ENCODE measurements at places on chromosomes 2 and 18.

- DNase-seq, result no peak
These were observed 533 bp downstream of the DHX57 start for GRCh38 chr2:38875227-38875575.

DNA sequence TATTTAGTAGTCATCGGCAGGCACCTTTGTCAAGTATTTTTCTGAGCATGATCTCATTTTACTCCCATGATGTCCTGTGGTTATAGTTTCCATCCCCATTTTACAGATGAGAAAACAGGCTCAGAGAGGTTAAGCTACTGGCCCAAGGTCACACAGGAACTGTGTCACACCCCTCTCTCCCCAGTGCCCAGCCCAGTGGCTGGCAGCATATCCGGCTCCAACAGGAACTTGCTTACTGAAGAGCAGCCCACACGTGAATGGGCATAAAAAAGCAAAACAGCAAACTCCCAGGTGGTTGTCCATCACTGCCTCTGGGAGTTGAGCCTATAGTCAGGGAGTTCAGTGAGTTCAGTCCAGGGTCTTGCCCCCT lies 8.3 kb upstream of the KLF11 start:
- no peak for DNase-seq

DNA sequence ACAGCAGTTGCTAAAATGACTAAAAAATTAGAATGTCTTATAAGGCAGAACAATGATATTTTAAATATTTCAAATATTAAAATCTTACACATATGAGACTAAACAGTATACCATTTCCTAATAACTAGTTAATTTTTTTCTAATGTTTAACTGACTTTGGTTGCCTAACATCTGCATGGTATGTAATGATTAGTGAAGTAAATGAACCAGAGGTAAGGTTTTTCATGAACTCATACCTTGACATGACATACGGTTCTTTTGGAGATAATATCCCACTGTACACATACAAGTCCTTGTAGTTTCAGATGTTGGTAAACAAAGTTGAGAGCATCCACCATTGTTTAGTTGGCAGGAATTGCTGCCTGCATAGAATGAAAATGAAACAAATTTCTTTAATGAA lies 1360.2 kb downstream of the LRP1B start:
- no peak for DNase-seq

DNA sequence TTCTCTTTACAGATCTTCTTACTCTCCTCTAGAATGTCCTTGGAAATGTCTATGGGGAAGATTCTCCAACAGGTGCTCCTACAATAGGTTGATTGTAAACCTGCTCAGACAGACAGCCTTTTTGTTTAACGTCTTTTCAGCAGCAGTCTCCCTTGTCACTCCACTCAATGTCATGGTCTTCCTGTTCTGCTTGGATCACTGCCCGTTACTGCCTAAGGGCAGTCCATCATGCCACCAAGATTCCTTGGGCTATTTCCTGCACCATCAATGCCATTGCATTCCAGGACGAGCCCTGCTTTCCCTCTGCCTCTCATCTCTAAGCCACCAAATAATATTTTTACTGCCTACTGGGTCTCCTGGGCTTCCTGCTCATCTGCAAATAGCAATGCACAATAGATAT lies 97.4 kb upstream of the GALNT5 start:
- DNase-seq, result no peak

- no peak for DNase-seq
These were observed 2.7 kb downstream of the ZAP70 start for GRCh38 chr2:97715951-97716694.

DNA sequence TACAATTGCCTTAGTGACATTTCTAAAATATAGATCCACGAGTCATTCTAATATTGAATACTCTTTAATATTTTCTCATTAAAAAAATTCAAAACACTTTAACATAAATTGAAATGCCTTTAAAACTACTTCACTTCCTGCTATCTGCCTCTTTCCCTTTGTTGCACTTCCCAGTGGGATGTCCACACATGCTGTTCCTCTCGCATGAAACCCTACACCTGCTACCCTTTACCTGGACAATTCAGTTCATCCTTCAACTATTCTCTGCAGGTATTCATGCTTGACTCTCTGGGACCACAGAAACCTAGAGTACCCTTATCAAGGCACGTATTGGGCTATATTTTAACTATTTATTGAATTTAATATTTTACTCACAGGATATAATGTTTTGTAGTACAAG lies 373.3 kb upstream of the GALNT5 start:
- no peak for DNase-seq

DNA sequence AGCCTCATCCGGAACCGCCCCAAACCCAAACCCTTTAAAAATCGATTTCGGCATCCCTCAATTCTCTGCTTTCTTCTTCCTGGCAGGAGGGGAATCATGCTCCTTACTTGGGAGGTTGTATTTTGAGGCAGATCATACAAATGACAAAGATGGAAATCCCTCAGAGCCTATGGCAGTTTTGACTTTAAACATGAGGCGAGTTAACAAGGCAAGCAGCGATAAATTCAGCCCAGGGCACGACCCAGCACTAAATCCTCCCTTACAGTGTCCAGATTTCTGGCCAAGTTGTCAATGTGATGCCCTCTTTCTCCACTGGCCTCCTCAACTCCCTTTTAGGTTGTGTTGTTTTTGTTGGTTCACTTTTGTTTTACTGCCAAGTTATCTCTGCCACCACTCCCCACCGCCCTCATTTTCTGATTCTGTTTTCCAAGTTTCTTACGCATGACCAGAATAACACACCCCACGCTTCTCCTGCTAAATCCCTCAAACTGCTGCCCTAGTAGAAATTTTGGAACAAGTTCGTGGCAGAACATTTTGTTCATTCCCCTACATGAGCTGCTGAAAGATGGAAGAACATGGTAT lies 68.3 kb downstream of the CTAGE1 start:
- DNase-seq, result no peak

DNA sequence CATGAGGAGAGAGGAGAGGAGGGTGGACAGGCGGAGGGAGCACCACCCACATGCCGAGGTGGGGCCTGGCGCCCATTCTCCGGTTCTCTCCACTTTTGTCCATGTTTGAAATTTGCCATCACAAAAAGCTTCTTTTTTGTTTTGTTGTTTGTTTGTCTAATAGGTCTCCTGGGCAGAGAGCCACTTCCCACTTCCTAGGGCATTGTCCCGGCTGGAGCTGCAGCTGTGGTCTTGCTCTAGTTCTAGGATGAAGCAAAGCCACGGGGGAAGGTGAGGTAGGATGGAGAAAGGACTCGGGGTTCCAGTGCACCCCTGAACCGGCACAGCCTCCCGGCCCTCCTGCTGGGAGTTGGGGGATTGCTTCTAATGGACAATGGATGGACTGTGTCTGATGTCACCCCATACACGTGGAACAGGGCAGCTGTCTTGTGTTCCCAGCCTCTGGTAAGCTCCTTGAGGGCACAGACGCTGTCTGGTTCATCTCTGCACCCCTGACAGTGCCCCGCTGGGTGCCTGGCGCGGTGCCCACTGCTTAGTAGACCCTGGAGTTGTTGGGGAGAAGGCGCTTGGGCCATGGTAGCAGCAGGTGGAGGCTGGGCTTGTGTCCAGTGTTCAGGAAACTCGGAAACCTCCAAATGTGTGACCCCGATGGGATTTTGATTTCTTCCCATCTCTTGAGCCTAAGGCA lies 278.4 kb downstream of the NDUFA10 start:
- DNase-seq, result no peak

DNA sequence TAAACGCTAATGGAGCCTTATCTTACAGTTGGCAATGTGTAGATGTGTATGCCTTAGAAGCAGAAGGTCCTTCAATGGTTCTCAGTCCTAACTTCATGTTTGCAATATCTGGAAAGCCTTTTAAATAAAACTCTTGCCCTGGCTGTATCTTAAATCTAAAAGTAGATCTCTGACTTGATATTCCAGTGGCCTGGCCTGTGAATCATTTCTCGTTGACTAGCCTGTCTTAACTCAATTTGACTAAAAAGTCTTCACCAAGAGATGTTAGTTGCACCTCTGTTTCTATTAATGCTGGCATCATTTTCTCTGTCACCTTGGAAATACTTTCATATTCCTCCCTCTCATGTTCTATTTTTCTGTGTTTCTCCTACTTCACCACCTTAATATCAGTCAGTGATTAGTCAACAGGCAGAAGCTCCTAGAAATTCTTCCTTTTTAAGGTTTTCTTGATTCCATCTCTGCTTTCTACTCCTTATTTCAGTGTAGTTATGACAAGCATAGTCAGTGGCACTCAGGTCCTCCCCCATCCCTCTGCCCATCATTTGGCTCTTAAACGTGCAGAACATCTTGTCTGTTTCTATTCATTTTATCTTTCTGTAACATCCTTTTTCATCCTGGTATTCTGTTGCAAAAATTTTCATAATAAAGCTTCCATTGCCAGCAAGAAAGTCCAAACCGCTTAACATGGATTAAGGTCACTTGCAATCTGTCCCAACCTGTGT lies 4.3 kb downstream of the ITGAV start:
- DNase-seq, result no peak

DNA sequence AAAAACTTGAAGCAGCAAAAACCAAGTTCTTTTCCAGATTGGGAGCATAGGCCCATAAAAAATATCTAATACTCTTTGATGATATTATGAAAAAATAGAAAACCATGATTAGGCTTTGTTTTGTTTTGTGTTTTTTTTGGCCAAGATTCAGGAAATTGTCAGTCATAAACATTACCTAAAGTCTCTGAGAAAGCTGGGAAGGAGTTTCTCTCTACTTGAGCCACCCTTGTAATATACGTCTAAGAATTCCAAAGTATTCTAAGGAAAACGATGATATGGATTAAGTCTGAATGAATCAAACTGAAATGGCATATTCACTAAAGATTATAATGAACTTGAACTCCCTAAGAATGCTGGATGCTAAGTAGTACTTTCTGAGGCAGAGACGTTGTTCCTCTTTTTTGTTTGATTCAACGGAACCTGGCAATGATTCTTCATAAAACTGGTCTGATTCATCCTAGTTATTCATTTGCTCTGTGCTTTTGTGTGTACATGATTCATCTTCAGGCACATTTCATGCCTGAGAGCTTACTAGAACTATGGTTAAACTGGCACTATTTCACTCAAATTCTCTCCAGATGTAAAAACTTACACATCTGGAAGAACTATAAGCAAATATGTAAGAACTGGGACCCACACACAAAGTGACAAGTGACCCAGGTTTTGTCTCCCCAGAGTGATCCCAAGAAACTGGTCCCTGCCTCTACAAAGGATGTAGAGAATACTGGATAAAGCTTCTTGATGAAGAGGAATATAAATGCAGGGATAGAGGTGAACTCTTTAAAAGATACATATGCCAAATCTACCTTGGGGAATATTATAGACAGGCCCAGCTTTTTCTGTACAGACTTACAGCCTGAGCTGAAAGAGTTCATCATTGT lies 159.7 kb downstream of the DOCK10 start:
- DNase-seq, result no peak

DNA sequence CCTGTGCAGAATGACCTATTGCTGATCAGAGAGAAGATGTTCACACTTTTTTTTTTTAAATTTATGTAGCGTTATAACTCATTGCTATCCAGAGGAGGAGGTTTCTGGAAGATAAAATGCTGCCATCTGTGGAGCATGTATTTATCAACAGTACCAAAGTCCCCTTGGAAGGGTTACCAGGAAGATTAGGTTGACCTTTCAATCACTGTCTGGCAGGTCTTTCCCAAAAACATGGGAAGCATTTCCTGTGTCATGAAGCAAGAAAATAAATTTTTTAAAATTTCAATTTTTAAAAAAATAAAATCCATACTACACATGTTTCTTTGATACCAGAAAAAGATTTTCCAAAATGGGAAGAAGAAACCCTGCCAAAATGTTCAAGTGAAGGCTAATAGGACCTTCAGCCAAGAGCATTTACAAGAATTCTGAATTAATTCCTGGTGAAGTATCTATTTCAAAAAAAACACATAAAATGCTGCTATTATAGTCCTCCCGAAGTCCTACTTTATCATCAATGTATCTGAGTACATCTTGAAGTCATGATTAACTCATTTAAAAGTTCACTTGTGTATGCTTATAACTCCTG lies 143.9 kb upstream of the RND3 start:
- DNase-seq, result no peak

- no peak for DNase-seq
These were observed 68.8 kb downstream of the LDLRAD4 start for GRCh38 chr18:13287372-13287771.

GRCh38 chr2:46984642-46985476 lies 69.3 kb upstream of the MCFD2 start:
- no peak for DNase-seq

DNA sequence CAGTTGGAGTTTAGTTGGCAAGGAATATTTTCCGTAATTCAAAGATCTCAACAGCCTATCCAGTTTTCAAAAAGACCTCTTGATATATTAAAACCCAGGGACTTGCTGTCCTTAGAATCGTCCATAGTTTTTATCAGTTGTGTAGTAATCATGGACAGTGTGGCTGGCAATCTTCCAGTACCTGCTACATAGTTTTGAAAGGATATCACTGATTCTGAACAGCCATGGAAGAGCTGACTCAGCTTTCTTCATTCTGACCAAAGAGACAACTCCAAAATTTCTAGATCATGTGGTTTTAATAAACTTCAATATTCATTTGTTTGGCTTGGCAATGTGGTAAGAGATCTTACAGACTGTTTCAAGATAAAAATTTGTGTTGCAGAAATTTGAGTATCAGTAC lies 616.7 kb downstream of the TDRD15 start:
- DNase-seq, result no peak

DNA sequence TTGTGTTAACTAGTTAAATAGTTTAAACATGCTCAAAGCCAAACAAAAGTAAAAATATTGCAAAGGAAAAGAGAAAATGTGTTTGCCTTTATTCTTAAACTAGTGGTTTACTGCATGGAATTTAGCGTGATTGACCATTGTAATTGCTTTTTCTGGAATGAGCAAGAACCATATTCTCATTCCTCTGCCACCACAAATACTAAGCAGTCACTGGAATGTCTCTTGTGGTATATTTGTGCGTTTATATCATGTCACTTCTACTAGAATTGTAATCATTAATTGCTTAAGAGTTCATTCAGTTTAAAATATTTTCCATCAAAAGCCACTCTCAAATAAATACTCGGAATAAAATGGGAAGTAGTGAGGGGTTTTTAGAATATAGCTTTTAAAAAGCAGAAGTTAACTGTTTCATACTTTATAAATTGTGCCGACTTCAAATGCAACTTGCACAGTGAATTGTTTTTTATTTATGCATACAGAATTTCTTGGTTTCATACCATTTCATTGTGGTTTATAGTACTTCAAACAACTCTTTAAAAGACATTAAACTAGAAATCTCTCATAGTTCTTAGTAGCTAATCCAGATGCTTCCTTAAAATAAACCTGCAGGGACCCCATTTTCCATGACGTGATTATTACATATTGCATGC lies 288.1 kb downstream of the EPHA4 start:
- no peak for DNase-seq

DNA sequence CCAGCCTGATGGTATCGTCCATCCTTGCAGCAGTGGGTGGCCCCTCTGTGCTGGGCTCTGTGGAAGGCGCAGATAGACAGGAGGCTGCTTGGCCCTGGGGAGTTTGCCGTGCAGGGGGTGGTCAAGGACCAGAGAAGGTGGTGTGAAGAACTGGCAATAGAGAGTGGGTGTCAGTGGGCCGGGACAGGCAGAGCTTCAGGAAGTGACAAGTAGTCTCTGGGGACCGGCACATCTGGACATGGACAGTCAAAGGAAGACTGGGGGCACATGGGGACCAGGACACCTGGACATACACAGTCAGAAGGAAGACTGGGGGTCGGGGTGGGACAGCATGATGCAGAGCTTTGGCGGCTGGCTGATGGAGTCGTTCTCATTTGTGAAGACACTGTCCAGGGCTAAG lies 335.9 kb downstream of the AGAP1 start:
- no peak for DNase-seq

- DNase-seq, result no peak
These were observed 12.0 kb downstream of the HNMT start for GRCh38 chr2:137976274-137976673.

All from stimulated activated CD8-positive, alpha-beta memory T cell treated with anti-CD3 and anti-CD28 coated beads, Interleukin-4, amount 100 ng/mL, for 4 hours (primary cell).